Naive thymus-derived CD4-positive, alpha-beta T cell (primary cell): ENCODE measurements at places on chromosomes 3 and 15. TPM values are rescaled to one million over a fixed set of nuclear protein-coding genes. Genes with fewer than 3 reads are reported as not detected.

- no peaks in the 10 kb centered on the region for H3K36me3 ChIP-seq
- H3K27ac ChIP-seq = no peak overlapping the region
- no peaks in the 10 kb centered on the region for H3K27me3 ChIP-seq
- no peaks in the 10 kb centered on the region for H3K4me1 ChIP-seq
- DNase-seq = no peak
Measured at GRCh38 chr3:9198261-9198660, 51.2 kb downstream of the SRGAP3 start.

- H3K27me3 ChIP-seq = no peaks in the 10 kb centered on the region
- H3K4me1 ChIP-seq = no peaks in the 10 kb centered on the region
- no peaks in the 10 kb centered on the region for H3K36me3 ChIP-seq
- no peak for DNase-seq
Measured at GRCh38 chr3:190094160-190094718, 26.5 kb downstream of the P3H2 start.

- H3K27ac ChIP-seq = no peak overlapping the region
- H3K36me3 ChIP-seq = no peaks in the 10 kb centered on the region
- H3K4me1 ChIP-seq = no peaks in the 10 kb centered on the region
- no peak for DNase-seq
- no peaks in the 10 kb centered on the region for H3K27me3 ChIP-seq
- H3K4me3 ChIP-seq = no peak overlapping the region
Measured at GRCh38 chr3:107942244-107942643, 148.6 kb downstream of the CD47 start.

DNA sequence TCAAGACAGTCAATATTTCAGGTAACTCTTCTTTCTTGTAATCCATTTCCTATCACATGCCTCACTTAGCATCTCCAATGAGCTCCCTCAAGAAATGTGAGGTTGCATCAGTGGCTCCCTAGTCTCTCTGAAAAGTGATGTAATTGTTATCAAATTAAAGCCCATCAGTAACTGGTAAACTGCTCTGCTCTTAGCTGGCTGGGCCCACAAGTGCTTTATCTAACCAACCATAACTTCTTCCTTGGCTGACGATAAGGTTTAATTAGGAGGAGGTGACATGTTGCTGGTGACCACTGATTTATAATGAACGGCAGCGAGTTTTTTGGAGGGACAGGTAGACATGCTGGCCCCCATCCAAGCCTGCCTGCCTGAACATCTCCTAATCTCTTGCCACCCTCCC lies 79.6 kb downstream of the RTP4 start:
- no peaks in the 10 kb centered on the region for H3K36me3 ChIP-seq
- H3K27me3 ChIP-seq = no peaks in the 10 kb centered on the region
- DNase-seq = no peak
- no peak overlapping the region for H3K27ac ChIP-seq
- H3K4me1 ChIP-seq = no peaks in the 10 kb centered on the region
- no peak overlapping the region for H3K4me3 ChIP-seq

The LRCH3 gene
- 68.8 TPM for total RNA-seq

DNA sequence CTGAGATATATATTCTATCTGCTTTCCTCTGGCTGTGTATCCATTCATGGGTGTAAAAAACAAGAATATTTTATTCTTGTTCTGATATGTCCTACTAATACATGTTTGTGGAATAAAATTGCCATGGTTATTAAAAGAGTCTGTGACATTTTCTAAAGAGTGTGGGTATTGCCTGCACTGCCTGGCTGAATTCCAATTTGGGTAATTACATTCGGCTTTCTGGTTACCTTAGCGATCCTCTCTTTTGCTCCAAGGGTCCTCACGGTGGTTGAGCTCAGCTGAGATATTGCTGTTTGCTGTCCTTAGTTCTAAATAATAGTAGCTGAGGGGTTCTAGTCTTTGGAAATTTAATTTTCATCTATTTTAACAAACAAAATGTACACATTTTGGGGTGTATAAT lies 301.4 kb upstream of the DNAJC19 start:
- no peaks in the 10 kb centered on the region for H3K36me3 ChIP-seq
- no peak overlapping the region for H3K4me3 ChIP-seq
- H3K27ac ChIP-seq = no peak overlapping the region
- no peaks in the 10 kb centered on the region for H3K4me1 ChIP-seq
- no peak for DNase-seq

- no peak for DNase-seq
- H3K36me3 ChIP-seq = peaks cover 2% of the 10 kb centered on the region
- H3K4me1 ChIP-seq = peaks cover 18% of the 10 kb centered on the region
- H3K27ac ChIP-seq = no peak overlapping the region
- H3K27me3 ChIP-seq = no peaks in the 10 kb centered on the region
Measured at GRCh38 chr3:167728176-167728575, 6.5 kb downstream of the PDCD10 start.

- H3K27me3 ChIP-seq = no peaks in the 10 kb centered on the region
- DNase-seq = no peak
Measured at GRCh38 chr3:111080413-111080812, 8.8 kb downstream of the NECTIN3 start.

GRCh38 chr3:69378112-69378802 lies 7.6 kb downstream of the FRMD4B start:
- no peak overlapping the region for H3K27ac ChIP-seq
- no peak for DNase-seq

GRCh38 chr15:88497109-88497765 lies 29.7 kb downstream of the MRPS11 start:
- DNase-seq = no peak
- H3K4me3 ChIP-seq = no peak overlapping the region
- no peaks in the 10 kb centered on the region for H3K36me3 ChIP-seq
- no peak overlapping the region for H3K27ac ChIP-seq
- no peaks in the 10 kb centered on the region for H3K27me3 ChIP-seq

- H3K27me3 ChIP-seq = no peaks in the 10 kb centered on the region
- no peak overlapping the region for H3K4me3 ChIP-seq
- H3K27ac ChIP-seq = no peak overlapping the region
- H3K36me3 ChIP-seq = no peaks in the 10 kb centered on the region
Measured at GRCh38 chr3:70182166-70182565, 130.3 kb downstream of the MDFIC2 start.

The CYP8B1 gene
- not detected for total RNA-seq

The RNF123 gene
- 50.7 and 51.9 TPM in 2 replicates for total RNA-seq

DNA sequence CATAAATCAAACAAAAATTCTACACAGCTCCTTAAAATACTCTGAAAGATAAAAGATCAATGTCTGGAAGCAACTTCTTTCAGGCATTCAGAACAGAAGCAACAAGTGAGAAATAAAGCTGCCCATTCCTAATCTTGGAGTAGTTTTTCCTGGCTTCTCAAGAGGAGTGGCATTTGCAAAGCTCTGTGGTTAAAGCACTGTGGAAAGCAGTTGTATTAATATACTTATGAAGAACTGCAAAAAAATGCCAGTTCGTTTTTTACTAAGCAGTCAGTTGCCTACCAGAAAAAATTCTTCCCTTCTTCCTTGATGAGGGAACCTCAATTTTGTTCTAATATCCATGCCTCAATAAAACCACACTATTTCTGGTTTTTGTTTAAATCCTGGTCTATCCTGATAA lies 197.8 kb downstream of the TNIK start:
- no peak overlapping the region for H3K27ac ChIP-seq
- no peaks in the 10 kb centered on the region for H3K36me3 ChIP-seq
- DNase-seq = no peak
- H3K4me1 ChIP-seq = peaks cover 49% of the 10 kb centered on the region
- no peaks in the 10 kb centered on the region for H3K27me3 ChIP-seq

DNA sequence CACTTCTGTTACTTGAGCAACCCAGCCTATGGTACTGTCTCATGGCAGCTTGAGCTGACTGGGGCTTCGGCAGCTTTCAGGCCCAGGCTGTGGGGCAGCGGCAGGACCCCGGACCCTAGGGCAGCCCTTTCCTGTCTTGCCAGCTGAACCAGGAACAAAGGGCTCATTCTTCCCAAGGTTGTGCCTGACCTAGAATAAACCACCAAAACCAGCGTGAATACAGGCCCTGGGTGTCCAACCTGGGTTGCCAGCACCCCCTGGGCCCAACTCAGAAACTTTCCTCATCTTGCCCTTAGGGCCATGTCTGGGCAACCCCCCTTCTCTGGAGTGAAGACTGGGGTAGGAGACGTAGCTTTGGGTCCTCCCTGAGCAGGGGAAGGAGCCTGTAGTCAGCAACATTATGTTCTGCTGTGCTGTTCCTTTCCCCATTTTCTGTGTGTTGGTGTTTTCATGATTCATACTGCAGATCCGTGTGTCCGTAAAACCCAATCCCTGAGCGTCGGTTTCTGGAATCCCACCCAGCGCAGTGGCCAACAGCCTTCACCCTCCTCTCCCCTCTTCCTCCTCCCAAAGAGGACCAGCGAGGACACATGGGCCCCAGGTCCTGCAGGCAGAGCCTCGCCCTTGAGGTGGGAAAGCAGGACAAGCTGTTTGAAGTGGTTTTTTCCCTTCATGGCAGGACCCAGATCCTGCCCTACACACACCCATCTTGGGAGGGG lies 33.5 kb downstream of the TKT start:
- no peaks in the 10 kb centered on the region for H3K4me1 ChIP-seq
- no peak overlapping the region for H3K4me3 ChIP-seq
- no peaks in the 10 kb centered on the region for H3K36me3 ChIP-seq
- no peak for DNase-seq

The SLCO2A1 gene
- total RNA-seq = not detected

The MCF2L2 gene
- 0.27 TPM for total RNA-seq

DNA sequence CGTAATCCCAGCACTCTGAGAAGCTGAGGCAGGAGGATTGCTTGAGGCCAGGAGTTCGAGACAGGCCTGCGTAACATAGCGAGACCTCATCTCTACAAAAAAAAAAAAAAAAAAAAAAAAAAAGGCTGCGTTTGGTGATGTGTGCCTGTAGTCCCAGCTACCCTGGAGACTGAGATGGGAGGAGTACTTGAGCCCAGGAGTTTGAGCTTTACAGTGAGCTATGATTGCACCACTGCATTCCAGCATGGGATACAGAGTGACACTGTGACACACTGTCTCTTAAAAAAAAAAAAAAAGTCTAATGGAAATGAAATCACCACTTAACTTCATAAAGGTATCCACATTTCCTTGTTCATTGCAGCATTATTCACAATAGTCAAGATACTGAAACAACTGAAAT lies 65.5 kb downstream of the THBS1 start:
- no peaks in the 10 kb centered on the region for H3K27me3 ChIP-seq
- H3K4me3 ChIP-seq = no peak overlapping the region
- no peaks in the 10 kb centered on the region for H3K4me1 ChIP-seq
- H3K27ac ChIP-seq = no peak overlapping the region
- H3K36me3 ChIP-seq = no peaks in the 10 kb centered on the region
